ENCODE measurements at places on chromosomes 2 and 18.

GRCh38 chr2:120660771-120661459, 74.8 kb upstream of the GLI2 start:
- no peak for DNase-seq

- peak; percentile 61 for DNase-seq
These were observed 21.6 kb upstream of the TMEM17 start for GRCh38 chr2:62527478-62528210.

- DNase-seq, result no peak
These were observed 38.7 kb upstream of the UXS1 start for GRCh38 chr2:106232638-106233349.

GRCh38 chr18:668260-668659, 10.8 kb downstream of the TYMS start:
- no peak for DNase-seq

- no peak for DNase-seq
These were observed 83.5 kb upstream of the STPG4 start for GRCh38 chr2:47238638-47239037.

GRCh38 chr2:45908316-45909170, 257.1 kb downstream of the PRKCE start:
- DNase-seq, result no peak

GRCh38 chr18:74290794-74291471, 830 bp downstream of the CYB5A start:
- DNase-seq, result peak; percentile 77

- DNase-seq, result no peak
These were observed 81.3 kb downstream of the SCN3A start for GRCh38 chr2:165122521-165122920.

- no peak for DNase-seq
These were observed 386.7 kb upstream of the CDH7 start for GRCh38 chr18:65363911-65364632.

- DNase-seq, result no peak
These were observed 11.4 kb upstream of the KCNJ13 start for GRCh38 chr2:232787806-232788205.

GRCh38 chr2:224781400-224781799, 65.2 kb upstream of the CCDC195 start:
- no peak for DNase-seq

DNA sequence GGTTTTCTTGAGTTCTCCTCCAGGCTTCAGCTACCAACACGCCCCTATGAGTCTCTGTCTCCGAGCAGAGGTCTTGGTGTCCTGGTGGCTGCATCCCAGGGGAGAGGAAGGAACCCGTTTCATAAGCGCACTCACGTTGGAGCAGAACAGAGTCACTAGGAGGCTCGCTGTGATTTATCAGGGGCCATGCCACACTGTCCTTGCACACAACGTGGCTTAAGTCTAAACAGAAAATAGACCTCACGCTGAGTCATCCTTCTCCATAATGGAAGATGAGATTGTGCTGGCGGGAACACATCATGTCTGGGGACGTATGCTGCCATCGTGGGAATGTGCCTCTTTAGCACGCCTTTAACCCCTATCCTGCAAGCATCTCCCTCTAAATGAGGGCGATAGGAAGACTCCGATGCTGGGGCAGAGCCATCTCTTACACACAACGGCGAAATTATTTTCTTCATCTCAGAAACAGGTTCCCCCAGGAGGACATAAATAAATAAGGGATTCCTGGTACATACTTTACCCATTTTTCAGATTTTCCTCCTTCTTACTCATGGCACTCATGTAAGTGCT, 211.4 kb downstream of the KLHL29 start:
- DNase-seq, result no peak

DNA sequence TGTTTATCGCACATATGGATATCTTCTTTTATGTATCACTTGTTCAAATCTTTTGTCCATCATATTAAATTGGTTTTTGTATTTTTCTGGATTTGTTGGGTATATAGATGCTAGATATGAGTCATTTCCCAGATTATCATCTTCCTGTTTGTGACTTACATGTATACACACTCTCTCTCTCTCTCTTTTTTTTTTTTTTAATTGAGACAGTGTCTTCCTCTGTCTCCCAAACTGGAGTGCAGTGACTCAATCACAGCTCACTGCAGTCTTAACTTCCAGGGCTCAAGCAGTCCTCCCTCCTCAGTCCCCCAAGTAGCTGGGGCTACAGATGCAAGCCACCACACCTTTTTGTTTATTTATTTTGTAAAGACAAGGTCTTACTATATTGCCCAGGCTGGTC, 43.8 kb downstream of the XIRP2 start:
- DNase-seq, result no peak

DNA sequence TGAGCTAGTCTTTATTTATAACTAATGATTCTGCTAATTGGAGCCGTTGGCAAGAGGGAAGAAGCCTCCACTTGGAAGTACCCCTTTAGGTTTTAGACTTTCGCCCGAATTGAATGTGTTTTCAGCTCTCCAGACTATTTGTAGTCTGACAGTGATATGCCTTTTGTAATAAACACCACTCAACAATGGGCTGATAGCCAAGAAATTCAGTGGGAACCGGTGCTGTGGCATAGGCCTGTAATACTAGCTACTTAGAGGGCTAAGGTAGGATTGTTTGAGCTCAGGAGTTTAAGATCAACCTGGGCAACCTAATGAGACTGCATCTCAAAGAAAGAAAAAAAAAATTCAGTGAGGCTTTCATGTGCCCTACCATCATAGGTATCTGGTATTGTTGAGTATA, 13.6 kb upstream of the ZSCAN30 start:
- no peak for DNase-seq

DNA sequence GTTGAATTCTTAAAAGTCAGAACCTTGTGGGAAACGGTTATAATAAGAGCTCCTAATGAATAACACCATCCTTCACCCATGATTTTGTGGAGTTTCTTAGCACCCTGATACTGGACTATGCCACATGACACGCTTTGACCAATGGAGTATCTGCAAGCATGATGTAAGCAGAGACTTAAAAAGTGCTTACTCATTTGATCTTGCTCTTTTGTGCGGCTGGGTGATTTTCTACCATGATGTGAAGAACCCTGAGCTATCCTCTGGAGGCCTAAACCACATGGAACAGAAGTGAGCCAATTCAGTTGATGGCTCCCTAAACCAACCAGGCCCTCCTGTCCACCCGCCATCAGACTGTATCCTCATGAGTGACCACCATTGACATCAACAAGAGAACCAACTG, 70.9 kb downstream of the TCF4 start:
- DNase-seq, result no peak

GRCh38 chr2:221818616-221819320, 246.7 kb upstream of the EPHA4 start:
- DNase-seq, result no peak

DNA sequence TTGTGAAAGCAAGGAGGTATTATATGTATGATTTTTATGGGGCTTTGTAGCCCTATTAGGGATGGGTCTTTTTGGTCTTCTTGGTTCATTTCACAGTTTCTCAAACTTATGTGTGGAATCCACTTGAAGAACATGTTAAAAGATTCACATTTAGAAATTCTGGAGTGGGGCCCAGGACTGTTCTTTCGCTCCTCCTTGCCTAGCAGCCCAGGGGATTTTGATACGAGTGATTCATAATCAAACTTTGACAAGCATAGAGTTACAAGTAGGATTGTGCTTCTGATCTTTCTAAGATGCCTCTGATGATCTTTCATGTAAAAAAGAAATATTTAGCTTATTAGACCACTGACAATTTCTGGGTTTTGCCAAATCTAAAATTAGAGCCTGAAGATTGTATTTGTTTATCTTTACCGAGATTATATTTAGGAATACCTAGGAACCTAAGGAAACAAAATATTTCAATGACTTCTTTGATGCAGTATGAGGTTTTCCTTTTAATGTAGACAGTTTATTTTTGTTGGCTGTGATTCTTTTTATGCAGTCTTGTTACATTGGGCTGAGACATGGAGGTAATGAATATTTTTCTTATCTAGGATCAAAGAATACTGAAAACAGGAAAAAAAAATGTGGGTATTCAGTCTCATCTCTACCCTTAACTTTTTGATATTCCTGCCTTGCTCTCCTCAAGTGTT, 324.0 kb downstream of the PARD3B start:
- no peak for DNase-seq

- DNase-seq, result no peak
These were observed 16.0 kb downstream of the ACTR3 start for GRCh38 chr2:113905886-113906285.

DNA sequence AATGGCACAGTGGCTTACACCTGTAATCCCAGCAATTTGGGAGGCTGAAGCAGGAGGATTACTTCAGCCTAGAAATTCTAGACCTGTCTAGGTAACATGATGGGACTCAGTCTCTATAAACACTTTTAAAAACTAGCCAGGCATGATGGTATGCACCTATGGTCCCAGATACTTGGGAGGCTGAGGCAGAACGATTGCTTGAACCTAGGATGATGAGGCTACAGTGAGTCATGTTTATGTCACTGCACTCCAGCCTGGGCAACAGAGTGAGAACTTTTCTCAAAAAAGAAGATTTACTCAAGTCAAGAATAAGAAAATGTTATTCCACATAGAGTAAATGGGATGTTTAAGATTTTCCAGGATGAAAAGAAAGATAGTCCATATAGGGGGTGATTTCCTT, 158.6 kb downstream of the HNMT start:
- no peak for DNase-seq

- DNase-seq, result no peak
These were observed 61.4 kb downstream of the DYM start for GRCh38 chr18:49399003-49399402.

- no peak for DNase-seq
These were observed 19.3 kb upstream of the SPP2 start for GRCh38 chr2:234031207-234031606.

- peak; percentile 43 for DNase-seq
These were observed 3.2 kb downstream of the UBE2E3 start for GRCh38 chr2:180983468-180984242.

- no peak for DNase-seq
These were observed 144.3 kb downstream of the DTNB start for GRCh38 chr2:25529034-25529433.

DNA sequence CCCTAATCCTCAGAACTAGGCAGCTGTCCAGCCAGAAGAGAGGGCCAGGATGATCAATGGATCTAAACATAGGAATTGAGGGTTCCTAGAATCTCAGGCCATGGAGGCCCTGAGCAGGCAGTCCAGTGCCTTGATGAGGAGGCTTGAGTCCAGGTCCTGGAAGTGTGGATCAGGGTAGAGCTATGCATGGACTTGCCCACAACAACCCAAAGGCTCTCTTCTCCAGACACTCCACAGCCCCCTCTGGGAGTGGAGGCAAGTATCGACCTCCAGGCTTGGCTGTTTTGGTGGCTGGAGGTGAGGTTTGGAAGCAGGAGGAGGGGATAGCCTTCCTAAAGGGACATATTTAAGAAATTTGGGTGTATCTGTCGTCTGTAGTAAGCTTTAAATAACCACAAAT, 45.7 kb downstream of the NAPG start:
- DNase-seq, result no peak

GRCh38 chr2:171225989-171226388, 65.3 kb upstream of the TLK1 start:
- no peak for DNase-seq

- no peak for DNase-seq
These were observed 10.9 kb downstream of the TBC1D8 start for GRCh38 chr2:101140237-101140636.

DNA sequence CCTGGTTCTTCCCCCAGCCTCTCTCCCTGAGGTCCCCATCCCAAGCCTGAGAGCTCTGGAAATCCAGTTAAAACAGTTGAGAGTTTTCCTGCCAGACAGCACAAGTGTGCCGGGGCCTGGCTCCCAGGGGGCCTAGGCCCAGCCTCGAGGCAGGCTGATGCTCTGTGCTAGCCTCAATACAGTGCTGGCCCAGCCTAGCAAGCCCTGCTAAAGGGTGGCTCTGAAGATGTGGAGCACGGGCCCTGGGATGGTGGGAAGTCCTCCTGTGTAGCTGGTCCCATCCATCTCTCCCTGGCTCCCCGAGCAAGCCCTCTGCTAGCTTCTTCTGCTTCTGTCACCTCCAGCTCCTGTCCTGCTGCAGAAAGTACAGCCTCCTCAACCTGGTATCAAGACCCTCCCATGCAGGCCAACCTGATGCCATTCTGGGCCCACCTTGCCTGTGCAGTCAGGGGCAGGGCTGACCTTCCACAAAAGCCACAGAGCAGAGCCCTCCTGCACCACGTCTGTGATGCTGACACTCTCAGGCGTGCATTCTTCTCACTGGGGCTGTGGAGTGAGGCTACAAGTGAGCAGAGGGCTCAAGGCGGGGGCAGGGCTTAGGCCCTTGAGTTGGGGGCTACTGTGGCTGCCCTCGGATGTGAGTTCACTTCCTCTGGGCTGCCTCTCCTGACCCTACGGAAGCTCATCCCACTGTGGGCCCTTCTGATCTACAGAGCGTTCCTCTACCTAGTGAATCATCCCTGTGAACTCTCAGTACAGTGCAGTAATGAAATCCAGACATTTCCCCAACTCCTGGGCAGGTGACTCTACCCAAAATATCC, 60.1 kb upstream of the LAPTM4A start:
- DNase-seq, result no peak

DNA sequence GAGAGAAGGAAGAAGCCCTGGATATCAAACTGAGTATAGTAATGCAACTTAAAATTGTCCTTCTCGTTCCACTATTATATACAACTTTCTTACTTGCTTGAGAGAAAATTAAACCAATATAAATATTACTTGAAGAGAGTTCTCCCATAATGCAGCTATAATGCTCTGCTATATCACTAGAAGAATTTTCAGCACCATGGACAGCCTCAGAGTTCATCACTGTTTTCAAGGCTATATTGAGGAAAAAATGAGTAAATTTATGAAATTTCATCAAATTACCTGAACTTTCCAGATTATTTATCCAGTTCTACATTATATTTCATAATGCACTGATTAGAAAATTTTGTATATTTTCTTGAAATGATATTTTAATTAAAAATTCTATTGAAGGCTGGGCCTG, 1053.5 kb upstream of the FAM98A start:
- DNase-seq, result no peak

DNA sequence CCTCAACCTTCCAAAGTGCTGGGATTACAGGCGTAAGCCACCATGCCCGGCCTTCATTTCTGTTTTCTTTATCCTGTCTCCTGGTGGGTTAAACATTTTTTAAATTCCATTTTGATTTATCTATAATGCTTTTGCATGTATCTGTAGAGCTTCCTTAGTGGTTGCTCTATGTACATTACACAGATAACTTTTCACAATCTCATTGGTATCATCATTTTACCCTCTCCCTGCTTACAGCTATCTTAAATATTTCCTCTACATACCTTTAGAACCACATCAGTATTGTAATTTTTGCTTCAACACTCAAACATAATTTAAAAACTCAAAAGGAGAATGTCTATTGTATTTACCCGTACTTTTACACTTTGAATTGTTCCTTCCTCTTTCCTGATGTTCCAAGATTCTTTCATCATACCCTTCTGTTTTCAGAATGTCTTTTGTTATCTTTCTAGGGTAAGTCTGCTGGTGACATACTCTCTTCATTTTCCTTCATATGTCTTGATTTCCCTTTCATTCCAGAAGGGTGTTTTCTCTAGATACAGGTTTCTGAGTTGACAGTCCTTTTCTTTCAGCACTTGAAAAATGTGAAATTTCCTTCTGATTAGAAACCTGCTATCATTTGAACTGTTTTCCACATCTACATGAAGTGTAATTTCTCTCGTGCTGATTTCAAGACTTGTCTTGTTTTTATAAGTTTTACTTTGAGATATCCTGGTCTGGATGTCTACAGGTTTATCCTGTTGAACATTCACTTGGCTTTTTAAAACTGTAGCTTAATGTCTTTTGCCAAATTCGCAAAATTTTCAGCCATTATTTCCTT, 21.9 kb downstream of the PPP3R1 start:
- DNase-seq, result no peak

- no peak for DNase-seq
These were observed 214.9 kb downstream of the DSEL start for GRCh38 chr18:67301592-67301991.
